ENCODE measurements at places on chromosomes 5 and 9.

DNA sequence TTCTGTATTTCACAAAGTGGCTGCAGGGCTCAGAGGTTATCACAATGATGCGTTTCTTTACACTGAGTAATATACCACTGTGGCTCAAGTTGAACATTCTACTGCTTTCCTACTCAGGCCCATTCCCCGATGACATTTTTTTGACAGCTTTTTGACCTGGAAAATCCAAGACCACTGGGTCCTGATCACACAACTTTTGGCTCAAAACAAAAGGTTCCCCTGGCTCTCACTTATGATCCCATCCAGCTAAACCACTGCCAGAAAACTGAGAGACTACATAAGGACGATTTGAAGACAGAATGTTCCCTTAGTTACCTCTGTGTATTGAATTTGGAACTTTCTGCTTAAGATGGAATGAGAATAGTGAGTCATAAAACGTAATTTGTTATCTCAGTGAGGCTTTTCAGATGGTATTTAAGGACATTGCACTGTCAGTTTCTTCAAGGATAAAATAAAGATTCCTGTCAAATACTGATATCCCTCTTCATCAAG is 78.0 kb upstream of the FBXL7 start:
- DNase-seq, result no peak

DNA sequence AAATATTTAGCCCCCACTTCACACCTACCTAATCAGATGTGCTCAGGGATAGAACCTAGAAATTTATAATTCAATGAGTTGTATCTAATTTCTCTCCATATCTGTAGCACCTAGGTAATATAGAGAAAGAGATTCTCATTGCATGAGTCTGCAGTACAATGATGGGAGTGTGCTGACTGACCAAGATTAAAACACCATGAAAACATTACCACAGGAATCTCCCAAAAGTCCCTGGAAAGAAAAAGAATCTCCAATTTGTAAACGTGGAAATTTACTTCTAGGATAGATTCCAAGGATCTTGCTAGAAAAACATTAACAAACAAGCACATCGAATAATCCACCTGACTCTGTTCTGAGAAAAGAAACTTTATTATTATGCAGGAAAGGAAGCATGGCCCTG is 45.0 kb upstream of the DMRTA1 start:
- DNase-seq, result no peak

GRCh38 chr9:123662057-123662776 is 267.7 kb downstream of the DENND1A start:
- peak; percentile 58 for DNase-seq

DNA sequence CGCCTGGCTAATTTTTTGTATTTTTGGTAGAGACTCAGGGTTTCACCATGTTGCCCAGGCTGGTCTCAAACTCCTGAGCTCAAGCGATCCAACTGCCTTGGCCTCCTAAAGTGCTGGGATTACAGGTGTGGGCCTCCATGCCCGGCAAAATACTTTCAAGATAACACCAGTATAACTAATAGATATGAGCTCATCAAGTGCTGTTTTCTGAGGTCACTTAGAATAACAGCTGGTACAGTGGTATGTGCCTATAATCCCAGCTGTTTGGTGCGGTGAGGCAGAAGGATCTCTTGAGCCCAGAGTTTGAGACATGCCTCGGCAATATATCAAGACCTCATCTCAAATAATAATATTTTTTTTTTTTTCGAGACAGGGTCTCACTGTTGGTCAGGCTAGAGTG is 30.5 kb upstream of the CREBRF start:
- DNase-seq, result no peak

DNA sequence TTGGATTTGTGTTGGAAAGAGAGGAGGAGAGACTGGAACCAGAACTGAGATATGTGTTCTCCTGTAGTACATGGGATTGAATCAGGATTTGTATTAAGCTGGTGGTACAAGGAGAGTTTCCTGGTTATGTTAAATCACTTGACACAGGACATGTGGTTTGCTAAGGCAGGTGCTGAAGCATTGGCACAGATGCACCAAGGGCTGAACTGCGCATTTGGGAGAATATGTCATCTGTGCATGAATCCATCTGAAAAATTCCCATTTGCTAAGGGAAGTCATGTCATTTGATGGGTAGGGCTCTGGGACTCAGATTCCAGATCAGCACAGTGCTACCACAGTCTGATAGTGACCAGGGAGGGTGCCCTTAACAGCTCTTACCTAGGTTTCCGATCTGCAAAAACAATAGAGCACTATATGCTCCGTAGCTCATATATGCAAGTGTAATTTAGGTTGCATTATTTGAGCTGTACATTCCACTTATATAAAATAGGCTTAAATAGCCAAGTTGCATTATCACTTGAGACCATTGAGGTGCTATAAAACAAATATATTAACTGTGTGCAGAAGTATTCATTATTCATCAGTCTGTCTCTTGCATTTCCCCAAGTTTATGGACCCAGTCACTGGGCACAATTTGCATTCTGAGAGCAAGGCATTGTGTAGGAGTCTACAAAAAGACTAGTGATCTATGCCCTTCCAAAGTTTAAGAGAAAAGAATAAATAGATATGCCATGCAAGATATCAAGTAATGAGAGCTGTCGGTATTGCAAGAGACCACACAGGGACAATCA is 55.2 kb downstream of the ADAMTS16 start:
- DNase-seq, result no peak

All from Karpas-422 (cell line).